SHP77 treated with DMSO at 0.1 percent for 48 hours (cell line): ENCODE measurements at places on chromosomes 7 and 10.

- no peak for DNase-seq
Measured at GRCh38 chr7:108327353-108327752, 128.9 kb downstream of the NRCAM start.

- DNase-seq, result no peak
Measured at GRCh38 chr7:91323626-91324158, 59.5 kb downstream of the FZD1 start.

DNA sequence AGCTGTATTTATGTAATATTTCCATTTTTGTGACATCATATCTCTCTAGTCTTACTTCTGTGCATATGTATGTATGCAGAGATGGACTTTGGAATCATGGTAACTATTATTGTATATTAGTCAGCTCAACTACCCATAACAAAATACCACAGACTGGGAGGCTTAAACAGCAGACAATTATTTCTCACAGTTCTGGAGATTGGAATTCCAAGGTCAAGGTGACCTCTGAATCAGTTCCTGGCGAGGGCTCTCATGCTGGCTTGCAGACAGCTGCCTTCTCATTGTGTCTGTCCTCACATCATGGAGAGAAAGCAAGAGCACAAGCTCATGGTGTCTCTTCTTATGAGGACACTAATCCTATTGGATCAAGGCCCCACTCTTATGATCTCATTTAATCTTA is 79.1 kb downstream of the RAMP3 start:
- DNase-seq, result no peak

DNA sequence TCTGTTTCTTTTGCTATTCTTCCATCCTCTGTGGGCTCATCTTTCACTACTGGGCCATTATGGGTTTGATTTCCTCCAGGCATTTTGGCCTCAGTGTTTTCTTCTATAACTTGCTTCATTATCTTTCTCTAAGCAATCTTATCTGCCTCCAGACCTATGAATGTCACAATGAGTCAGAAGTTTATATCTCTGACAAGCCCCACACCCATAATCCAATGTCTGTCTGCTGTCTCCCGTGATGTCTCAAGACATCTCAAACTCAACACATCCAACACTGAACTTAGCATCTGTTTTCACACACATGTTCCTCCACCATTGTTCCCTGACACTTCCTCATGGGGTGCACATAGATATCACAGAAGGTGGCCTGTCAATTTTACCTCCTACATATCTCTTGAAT is 46.7 kb upstream of the RHOBTB1 start:
- DNase-seq, result no peak

DNA sequence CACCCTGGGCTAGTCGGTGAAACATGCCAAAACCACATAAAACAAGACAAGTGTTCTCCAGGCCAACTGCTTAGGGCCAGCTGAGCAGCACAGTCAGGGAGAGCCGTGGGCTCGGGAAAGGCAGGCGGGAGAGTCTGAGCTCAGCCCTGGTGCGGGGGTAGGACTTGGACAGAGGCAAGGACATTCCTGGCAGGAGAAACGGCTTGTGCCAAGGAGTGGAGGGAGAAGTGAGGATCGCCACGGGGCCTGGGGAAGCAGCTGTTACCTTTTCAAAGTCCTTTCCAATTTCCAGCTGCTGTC is 4.2 kb downstream of the ELN start:
- no peak for DNase-seq

DNA sequence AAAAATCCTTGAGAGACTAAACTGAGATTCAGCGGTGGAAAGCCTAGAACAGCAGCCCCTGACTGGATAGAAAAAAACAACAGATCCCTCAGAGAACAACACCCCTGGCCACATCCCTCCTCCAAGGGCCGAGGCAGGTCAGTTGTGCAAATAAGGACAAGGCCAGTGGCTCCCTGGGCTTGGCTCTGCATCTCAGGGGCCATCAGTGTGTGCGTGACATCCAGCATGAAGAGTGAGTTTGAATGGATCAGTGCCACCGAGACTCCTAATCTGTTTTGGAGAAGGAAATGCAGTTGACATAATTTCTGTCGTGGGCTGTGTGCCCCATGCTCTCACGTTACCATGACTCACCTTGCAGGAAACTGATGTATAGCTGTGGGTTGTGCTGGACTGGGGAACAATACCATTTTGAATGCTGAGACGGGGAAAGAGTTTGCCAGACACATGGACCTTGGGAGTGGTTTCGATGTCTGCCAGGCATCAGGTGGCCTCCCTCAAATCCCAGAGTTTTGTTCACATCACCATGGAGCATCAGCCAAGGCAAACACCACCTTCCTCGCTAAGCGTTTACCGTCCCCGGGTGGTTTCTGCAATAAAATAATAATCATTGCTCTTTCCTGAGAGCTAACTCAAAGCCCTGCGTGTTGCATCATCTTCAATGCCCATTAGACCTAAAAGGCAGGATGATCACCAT is 153.2 kb upstream of the FZD8 start:
- no peak for DNase-seq

DNA sequence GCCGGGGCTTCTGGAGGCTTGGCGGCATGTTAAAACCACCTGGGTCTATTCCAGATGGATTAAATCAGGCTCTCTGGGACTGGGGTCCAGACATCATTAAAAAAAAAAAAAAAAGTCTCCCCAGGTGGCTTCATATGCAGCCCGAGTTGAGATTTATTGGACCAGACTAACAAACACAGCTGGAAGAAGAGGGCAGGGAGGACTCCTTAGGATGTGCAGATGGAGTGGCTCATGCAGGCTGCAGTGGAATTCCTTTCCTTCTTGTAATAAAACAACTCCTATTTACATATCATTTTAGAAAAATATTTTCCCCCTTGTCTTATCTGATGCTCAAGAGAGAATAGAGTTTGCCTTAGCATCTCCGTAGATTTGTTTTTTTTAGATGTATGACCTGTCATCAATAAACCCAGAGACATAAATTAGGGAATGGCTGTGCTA is 238.1 kb downstream of the CAMK1D start:
- no peak for DNase-seq

- DNase-seq, result no peak
Measured at GRCh38 chr7:84624927-84625326, 430.3 kb upstream of the SEMA3A start.

- no peak for DNase-seq
Measured at GRCh38 chr7:132353936-132354335, 222.3 kb downstream of the PLXNA4 start.

DNA sequence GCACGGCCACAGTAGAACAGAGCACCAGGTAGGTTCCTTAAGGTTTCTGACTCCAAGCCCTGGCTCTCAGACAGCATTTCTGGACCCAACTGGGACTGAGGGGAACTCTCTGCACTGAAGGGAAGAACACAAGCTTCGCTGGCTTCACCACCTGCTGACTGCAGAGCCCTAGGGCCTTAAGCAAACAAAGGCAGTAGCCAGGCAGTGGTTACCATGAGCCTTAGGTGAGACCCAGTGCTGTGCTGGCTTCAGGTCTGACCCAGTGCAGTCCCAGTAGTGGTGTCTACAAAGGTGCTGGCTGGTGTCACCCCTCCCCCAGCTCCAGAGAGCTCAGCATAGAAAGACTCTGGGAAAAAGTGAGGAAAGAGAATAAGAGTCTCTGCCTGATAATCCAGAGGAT is 59.5 kb downstream of the SIRT1 start:
- no peak for DNase-seq

DNA sequence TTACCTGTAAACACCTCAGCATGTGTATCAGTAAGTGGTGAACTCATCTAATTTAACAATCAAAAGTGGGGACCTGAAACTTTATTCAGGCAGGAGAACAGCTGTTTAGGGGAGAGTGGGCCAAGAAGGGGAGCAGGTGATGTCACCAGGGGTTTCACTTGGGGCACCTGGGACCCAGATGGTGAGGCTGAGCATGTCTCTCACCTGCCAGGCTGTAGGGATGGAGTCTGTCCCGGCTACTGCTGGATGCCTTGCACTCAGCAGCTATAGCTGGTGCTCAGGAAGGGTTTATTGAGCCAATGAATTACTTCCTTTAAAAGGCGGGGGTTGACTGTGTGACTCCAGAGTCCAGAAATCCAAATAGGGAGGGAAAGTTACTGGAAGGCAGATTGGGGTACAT is 23.0 kb downstream of the CDH23 start:
- DNase-seq, result no peak

DNA sequence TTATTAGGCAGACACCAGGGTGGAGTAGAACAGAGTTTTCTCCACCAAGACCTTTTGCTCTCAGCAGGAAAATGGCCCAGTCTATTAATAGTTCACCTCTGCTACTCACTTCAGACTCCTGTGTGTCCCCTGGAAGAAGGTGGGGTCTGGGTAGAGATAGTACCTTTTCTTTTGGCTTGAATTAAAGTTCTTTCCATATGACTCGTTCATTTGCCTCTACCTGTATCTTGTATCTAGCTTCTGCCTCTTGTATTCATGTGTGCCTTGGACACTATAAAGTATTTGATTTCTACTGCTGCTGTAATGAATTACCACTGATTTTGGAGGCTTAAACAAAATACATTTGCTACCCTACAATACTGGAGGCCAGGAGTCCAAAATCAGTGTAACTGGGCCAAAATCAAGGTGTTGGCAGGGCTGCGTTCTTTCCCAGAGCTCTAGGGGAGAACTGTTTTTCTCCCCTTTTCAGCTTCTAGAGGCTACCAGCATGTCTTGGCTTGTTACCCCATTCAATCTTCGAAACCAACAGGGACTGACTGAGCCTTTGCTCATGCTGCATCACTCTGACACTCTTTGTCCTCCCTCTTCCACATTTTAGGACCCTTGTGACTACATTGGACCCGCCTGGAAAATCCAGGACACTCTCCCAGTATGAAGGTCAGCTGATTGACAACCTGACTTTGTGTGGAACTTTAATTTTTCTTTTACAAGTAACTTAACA is 155.6 kb upstream of the PRSS58 start:
- no peak for DNase-seq

DNA sequence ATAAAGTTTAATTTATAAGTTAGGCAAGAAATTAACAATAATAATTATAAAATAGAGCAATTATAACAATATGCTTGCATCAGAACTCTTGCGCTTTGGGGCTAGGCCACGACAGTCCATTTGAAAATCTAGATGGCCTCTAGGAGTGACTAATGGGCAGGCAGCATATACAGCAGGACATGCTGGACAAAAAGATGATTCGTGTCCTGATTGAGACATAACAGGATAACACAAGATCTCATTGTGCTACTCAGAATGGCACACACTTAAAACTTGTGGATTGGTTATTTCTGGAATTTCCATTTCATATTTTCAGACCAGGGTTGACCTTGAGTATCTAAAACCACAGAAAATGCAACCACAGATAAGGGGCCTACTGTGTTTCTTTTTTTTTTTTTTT is 27.5 kb downstream of the CTNNA3 start:
- DNase-seq, result no peak

DNA sequence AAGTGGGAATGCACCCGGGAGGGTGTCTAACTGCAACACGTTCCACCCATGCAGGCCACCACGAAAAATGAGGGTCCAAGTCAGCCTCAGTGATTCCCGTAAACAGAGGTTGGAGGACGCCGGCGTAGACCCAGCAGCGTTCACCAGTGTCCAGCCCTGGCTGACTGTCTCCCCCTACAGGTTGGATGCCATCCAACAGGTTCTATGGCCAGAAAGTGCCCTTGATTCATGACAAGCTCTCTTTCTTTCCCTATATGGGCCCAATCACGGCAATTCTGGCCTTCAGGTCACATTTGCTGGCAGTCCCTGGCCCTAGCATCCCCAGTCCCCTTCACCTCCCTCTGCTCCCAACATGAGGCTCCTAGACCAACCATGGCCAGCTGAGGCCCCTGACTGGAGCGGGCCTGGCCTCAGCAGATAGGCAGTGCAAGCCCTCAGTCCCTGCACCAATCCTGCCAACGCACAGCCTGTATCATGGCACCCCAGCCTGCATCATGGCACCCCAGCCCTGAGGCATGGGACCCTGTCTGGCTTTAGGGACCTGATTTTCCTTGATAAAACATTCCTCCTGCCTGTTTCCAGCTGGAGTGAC is 227.4 kb downstream of the GRID1 start:
- no peak for DNase-seq

- no peak for DNase-seq
Measured at GRCh38 chr7:142797391-142798377, 26.9 kb downstream of the PRSS2 start.

GRCh38 chr7:120877701-120878100 is 19.8 kb upstream of the TSPAN12 start:
- no peak for DNase-seq

DNA sequence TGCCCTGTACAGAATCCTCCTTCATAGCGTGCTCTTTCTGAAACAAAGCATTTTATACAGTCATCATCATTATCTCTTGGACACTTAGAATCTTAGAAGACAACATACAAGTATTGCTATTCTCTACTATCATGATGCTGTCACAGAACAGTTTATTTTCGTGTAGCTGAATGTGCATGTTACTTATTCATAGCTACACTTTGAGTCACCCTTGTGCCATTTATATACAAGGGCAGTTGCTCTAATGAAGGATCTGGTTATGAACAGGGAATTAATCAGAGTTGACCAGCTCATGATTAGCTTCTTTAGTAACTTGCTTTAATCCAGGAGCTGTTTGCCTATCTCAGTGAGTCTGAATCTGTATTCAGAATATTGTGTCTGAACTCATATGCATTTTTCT is 11.2 kb downstream of the CASP2 start:
- no peak for DNase-seq

- DNase-seq, result no peak
Measured at GRCh38 chr10:28872587-28873165, 195.4 kb downstream of the BAMBI start.

DNA sequence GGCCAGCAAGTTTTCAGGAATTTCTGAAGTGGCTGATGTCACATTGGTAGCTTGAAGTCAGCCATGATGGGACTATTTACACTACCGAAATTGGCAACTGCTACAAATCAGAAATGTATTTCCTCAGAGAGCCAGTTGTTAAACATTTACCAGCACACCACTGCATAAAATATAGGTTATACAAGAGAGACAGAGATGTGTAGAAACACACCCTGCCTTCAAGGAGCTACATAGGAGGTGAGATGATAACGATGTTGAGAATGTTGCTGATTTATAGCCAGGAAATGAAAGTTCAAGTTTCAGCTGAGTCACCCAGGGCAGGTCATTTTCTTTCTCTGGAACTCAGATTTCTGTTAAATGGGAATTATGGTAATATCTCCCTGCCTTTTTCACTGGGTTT is 46.0 kb upstream of the TCF7L2 start:
- no peak for DNase-seq

- no peak for DNase-seq
Measured at GRCh38 chr7:1889556-1890181, 219.6 kb downstream of the ELFN1 start.

DNA sequence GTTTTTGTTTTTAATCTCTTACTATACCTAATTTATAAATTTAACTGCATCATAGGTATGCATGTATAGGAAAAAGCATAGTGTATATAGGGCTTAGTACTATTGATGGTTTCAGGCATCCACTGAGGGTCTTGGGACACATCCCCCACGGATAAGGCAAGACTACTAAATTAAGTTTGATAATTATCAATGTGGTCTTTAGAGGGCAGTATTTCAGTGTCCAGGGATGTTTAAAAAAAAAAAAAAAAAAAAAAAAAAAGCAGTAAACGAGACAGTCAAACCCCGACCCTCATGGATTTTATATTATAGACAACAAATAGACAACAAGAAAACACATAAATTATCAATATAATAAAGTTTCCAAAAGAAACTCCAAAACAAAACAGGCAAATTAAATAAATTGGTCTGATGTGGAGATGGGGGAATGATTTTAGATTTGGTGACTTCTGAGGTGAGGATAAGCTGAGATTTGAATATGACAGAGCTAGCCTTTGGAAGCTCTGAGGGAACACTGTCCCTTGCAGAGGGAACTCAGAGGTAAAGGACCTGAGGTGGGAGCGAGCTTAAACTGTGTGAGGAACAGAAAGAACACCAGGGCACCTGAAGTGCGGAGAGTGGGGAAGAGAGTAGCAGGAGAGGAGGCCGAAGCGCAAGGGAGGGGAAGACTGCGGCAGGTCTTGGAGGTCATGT is 14.8 kb downstream of the ACSM6 start:
- no peak for DNase-seq
